ENCODE measurements at places on chromosomes 5 and 9.

DNA sequence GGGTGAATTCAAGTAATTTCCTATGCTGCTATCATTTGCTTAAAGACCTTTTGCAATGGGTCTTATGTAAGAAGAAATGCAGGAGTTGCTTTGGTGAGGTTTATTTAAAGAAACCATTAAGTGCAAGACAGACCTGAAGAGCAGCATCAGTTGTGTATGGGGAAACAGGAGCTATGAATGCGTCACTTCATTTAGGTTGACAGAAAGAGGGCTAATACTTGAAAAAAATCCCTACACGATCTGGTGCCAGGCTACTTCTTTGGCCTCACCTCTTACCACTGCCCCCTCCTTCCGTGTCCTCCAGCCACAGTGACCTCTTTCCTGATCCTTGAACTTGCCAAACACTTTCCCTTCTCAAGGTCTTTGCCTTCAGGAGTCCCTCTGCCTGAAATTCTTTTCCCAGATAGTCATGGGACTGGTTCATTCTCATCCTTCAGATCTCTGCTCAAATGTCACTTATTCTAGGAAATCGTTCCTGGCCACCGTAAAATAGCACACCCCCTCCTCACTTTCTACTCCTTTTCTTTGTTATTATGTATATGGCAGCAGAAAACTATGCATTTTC, 1.4 kb upstream of the JAK2 start:
- DNase-seq = no peak

DNA sequence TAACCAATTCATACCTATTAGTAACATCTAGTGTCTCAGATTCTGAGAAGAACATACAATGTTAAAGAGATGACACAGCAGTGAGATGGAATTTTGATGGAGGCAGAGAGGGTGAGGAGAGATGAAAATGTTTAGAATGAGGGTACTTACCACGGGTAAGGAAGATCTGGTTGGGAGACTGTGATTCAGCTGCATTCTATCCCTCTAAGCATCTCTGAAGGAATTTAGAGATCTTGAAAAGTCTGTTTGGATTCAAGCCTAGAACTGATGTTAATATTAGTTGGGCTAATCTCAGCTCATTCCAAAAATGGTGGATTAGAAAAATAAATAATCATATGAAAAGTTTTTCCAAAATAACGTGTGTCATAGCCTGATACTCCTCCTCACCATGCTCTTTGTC, 191.5 kb upstream of the CLINT1 start:
- DNase-seq = no peak

DNA sequence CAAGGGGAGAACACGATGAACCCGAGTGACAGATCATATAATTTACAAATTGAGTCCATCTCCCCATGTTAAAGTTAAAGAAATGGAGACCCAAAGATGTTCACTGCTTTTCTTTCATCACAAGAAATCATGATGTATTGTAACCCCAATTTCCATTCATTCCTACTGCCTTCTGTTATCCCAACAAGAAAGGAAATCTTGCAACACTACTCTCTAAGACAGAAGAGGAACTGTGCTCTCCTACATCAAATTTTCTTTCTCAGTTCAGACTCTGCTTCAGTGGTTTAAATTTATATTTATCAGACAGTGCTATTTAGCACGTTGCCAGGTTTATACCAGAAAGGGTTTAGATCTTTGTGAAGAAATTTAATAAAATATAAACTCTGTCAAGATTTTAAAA, 83.8 kb upstream of the RASA1 start:
- DNase-seq = no peak

GRCh38 chr9:120846251-120846889, 3.6 kb upstream of the PSMD5 start:
- no peak for DNase-seq

- DNase-seq = no peak
Observed at GRCh38 chr5:159211729-159212174, 2.4 kb upstream of the RNF145 start.

DNA sequence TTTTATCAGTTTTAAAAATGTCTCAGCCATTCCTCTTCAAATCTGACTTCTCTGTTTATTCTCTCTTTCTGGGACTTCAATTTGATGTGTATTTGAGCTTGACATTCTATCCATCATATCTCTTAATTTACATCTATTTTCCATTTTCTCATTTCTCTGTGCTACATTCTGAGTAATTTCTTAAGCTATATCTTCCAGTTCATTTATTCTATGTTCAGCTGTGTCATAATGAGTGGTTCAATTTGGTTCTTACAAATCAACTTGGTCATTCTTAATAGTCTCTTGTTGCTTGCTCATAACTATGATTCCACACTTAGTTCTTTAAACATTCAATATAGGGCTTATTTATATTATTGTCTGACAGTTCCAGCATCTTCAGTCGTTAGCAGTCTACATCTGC, 16.9 kb downstream of the CKMT2 start:
- DNase-seq = no peak

- no peak for DNase-seq
Observed at GRCh38 chr5:115738830-115739229, 77.6 kb downstream of the CDO1 start.

DNA sequence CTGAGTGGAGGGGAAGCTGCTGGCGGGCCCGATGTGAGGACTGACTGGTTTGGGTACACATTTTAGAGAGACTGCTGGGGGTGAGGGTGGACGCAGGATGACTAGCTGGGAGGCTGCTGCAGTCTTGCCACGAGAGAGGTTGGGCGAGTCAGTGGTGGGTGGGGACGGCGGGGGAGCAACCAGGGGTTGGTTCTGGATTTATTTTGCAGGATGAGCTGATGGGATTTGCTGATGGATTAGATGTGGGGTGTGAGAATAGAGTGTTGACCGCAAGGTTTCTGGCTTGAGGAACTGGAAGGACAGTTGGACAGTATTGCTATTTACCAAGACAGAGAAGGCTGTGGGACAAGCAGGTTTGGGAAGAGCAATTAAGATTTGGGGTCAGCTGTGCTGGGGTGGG, 5.8 kb upstream of the NDST1 start:
- DNase-seq = no peak

DNA sequence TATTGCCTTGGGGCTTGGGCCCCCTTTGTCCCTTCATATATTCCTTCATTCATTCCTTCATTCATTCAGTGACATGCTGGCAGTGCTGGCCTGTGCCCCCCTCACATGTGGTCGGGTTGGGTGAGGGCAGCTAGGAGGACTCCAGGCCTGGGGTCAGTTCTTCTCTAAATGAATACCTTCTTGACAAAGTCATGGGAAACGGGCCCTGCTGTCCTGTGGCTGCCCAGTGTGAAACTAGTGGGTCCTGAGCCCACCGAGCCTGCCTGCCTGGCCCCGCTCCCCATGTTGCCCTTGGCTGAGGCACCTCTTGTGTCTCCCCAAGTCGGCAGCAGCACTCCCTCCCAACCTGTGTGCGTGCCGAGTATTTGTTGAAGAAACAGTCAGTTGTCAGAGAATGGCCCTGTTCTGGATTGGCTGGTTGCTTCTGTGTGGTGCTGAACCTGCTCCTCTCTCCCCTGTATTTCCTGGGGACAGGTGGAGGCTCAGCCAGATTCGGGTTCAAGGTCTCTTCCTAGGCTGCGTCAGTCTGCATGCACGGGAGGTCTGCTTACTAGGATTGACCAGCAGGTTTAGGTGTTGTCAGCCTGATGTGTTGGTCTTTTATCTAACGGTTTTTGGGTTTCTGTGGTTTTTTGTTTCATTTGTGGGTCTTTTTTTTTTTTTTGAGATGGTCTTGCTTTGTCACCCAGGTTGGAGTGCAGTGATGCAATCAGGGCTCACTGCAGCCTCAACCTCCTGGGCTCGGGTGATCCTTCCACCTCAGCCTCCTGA, 3.0 kb upstream of the CEL start:
- DNase-seq = no peak

DNA sequence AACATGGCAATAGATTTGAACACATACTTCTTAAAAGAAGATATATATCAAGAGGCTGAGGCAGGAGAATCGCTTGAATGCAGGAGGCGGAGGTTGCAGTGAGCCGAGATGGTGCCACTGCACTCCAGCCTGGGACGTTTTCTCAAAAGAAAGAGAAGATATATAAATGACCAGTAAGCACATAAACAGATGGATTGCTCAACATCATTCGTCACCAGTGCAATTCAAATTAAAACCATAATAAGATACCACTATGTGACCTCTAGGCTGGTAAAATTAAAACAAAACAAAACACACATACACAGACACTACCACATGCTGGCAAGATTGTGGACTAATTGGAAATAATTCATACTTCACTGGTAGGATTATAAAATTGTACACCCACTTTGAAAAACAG, 5.3 kb upstream of the TXN start:
- DNase-seq = no peak

- no peak for DNase-seq
Observed at GRCh38 chr5:154449786-154450185, 4.0 kb downstream of the SAP30L start.

DNA sequence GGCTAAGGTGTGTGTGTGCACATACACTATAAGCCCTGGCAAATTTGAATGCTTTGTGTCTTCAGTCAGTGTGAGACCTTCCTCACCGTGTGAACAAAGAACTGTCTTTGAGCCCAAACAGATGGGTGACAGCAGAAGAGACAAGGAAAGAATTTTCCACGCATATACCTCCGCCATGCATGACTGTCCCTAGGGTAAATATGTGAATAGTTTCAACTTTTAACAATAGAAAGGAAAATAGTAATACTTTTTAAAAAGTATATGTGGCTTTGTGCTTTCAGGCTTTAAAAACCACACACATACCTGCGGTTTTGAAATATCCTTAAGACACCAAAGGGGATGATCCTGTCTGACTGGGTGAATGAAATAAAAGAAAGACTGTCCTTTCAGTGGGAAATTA, 438.6 kb upstream of the MPDZ start:
- DNase-seq = no peak

DNA sequence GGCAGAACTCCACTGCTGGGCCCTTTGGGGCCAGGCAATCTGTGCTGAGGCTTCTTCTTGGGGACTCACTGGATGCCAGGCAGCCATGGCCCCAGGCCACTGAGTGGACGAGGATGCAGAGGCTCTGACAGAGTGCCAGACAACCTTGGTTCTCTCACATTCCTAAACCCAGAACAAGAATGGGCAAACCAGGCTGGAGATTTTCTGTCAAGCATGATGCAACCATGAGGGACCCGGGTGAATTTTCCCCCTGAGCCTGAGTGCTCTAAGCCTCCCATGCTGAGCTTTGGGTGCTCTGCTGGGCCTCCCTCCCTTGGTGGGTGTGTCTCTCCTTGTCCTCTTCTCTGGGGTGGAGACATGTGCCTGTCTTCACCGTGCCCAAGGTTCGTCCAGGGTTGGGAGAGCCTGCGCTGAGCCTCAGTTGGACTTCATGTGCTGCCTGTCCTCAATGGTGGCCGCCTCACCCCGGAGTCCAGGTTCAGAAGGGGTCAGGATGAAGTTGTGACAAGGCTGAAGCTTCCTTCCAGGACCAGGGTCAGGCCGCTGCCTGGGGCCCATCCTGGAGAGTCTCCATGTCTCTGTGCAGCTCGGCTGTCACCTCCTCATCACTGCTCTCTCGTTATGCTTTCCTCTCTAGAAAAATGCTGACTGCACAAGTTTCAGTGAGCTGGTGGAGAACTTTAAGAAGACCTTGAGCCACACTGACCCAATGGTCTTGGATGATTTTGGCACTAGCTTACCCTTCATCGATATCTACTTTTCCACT, 24.1 kb downstream of the PITX1 start:
- DNase-seq = no peak

GRCh38 chr5:7478459-7478858, 82.5 kb downstream of the ADCY2 start:
- DNase-seq = no peak

DNA sequence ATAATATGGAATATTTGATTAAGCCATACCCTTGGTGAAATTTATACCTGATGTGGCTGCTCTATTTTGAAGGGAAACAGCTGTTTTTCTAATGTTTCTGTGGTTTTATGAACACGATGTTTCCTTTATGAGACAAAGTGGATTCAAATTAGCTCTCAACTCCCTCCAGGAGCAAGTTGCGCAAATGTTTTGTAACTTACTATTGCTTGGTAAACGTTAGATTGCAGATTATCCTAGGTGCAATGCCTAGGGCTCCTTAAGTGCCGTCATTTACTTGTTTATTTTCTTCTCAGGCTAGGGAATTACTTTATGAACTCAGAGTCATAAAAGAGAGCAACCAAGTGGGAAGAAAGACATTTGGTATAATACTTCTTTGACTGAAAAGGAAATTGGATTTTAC, 763.1 kb downstream of the TAF11L14 start:
- DNase-seq = no peak

- no peak for DNase-seq
Observed at GRCh38 chr5:5474961-5475360, 52.5 kb downstream of the ICE1 start.

DNA sequence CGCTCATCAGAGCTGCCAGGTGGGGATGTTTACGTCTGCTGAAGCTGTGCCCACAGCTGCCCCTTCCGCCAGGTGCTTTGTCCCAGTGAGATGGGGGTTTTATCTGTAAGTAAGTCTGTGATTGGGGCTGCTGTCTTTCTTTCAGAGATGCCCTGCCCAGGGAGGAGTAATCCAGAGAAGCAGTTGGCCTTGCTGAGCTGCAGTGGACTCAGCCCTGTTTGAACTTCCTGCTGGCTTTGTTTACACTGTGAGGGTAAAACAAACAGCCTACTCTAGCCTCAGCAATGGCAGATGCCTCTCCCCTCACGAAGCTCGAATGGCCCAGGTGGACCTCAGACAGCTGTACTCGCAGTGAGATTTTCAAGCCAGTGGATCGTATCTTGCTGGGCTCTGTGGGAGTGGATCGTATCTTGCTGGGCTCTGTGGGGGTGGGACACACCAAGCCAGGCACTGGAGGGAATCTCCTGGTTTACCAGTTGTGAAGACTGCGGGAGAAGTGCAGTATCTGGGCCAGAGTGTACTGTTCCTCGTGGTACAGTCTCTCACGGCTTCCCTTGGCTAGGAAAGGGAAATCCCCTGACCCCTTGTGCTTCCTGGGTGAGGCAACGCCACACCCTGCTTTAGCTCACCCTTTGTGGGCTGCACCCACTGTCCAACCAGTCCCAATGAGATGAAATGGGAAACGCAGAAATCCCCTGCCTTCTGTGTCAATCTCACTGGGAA, 530.1 kb upstream of the DMAC1 start:
- DNase-seq = no peak

DNA sequence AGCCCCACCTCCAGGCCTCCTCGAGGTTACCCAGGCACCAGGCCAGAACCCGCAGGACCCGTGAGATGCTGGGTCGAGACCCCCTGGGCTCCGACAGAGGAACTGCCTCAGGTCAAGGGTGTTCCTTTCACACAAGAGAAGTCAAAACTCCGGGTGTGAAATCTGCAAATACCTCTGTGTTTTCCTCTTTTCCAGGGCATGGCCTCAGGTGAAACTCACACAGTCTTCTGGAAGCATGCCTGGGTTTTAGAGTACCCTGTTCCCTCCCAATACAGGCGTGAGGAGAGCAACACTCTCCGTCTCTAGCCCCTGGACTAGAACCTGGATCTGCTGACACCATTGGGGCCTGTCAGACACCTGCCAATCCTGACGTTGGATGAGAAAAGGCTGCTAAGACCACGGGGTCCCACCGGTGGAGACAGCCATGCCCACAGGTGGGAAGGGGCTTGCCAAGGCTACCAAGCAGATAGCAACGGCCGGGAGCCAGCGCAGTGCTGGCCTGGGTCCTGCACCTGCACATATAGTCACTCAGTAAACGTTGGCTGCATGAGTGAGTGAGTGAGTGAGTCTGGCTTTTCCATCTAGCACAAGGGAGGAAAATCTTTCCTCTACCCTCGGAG, 182.0 kb upstream of the PPP1R26 start:
- DNase-seq = no peak

GRCh38 chr5:103451261-103451660, 111.3 kb downstream of the NUDT12 start:
- no peak for DNase-seq

All from activated CD4-positive, alpha-beta T cell treated with anti-CD3 and anti-CD28 coated beads, Interleukin-2, amount 50 U/mL, for 24 hours (primary cell).